ENCODE measurements at places on chromosomes 11 and 22.

GRCh38 chr11:13440100-13440855 is 22.7 kb downstream of the BTBD10 start:
- no peak for DNase-seq

GRCh38 chr11:133905677-133906156 is 51.1 kb downstream of the IGSF9B start:
- DNase-seq = no peak

DNA sequence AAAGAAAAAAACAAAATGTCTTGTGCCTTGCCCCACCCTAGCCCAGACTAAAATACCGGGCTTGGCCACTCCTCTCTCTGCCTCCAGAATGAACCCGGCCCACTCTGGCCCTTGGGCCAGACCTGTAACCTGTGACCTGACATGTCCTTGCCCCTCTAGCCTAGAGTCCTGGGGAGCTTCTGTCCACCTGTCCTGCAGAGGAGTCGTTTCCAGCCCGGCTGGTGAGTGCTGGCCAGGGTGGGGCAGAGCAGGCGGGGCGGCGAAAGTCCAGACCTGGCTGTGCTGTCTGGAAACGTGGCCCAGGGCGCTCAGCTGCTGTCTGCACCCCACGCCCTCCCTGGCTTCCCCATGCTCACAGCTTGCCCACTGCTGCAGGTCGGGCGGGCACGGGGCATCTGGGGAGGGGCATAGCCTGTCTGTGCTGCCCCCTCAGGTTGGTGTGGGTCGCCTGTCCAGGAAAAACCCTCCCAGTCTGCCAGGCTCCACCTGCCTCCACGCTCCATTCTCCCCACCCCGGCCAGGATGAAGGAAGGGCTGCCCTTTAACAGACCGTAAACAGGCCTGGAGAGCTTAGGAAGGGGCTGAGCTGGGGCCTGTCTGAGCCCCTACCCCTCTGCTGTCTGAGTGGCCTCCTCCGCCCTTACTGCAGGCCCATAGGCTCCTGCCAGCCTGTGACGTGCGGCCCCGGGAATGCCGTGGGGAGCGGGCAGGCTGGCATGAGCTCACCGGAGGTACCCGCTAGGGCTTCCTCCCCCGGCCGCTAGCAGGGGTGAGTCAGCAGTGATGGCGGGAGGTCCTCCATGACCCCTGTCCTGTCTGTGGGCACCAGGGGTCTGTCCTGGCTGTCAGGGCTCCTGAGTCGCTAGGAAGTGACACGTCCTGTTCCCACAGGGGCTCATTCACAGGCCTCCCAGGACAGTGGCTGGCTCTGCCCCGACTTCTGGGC is 1.9 kb downstream of the CD151 start:
- DNase-seq = no peak

DNA sequence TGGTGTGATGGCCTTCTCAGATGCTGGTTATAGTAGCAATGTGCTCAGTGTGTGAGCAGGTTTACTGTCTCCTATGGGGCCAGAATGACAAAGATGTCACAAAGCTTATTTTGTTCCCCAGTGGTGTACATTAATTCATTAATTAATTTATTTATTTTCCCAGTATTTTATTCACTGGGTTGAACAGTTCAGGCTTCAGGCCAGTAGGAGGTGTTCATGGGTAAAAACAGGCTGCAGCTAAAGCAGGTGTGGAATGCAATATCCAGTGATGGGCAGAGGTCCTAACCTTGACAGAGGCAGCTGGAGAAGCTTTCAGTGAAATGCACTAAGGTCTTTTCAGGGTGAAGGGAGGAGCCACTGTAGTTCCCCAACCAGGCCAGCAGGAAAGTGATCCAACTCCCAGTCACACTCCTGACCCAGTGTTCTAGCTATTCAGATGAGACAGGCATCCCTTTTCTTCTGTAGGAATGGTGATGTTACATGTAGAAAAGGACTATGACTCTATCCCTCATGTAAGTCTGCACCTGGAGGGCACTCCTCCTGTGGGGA is 7.8 kb upstream of the FANCF start:
- no peak for DNase-seq

GRCh38 chr11:45853332-45854219 is 6.3 kb downstream of the CRY2 start:
- DNase-seq = no peak

- DNase-seq = no peak
Measured at GRCh38 chr11:34432822-34433221, 5.9 kb upstream of the CAT start.

DNA sequence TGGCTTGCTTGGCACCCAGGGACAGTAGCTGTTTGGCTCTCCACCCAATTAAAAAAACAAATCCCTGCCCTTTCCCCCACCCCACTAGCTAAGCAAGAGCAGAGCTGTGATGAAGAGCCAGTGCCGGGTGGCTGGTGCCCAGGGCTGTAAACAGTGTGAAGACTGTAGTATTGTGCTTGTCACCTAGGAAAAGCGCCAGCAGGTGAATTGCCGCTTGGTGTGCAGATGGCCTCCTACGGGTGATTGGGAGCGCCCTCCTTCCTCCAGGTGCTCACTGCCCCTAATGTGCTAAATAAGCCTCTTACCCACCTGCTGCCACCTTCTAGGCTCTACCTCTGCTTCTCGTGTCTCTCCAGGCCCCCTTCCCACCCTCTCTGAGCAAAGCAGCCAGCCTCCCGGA is 18.4 kb upstream of the RAPSN start:
- no peak for DNase-seq

GRCh38 chr11:14065681-14066080 is 103.2 kb downstream of the SPON1 start:
- no peak for DNase-seq

DNA sequence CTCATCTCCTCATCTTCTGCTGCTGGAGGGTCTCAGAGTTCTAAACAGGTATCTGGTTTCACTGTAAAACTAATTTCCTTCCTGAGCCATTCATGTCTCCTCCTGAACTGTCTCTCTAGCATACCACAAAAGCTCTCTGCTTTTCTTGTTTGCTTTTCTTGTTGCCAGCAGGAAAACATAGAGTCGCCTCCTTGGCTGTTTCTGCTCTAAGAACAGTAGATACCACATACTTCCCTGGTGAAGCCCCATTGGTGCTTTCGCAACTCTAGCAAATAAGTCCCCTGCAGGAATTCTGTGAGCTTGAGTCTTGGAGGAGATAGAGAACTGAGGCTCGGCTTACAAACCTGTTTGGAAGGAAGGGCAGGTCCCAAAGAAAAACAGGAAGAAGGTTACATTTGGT is 7.0 kb downstream of the DIXDC1 start:
- DNase-seq = no peak

GRCh38 chr22:25554238-25554671 is 10.2 kb upstream of the GRK3 start:
- DNase-seq = no peak

DNA sequence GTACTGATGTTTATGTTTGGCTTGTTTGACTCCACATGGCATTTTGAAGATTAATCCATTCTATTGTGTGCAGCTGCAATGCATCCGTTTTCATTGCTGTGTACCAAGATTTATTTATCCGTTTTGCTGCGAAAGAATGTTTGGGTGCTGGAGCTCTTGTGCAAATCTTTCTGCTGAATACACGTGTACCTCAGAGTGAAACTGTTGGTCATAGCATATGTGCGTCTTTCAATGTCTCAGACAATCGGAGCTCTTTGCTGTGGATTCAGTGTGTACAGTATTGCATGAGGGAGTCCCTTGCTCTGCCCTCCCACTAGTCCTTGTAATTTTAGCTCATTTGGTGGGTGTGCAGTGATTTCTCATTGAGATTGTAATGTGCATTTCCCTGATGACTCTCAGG is 545.4 kb downstream of the TBC1D22A start:
- no peak for DNase-seq

DNA sequence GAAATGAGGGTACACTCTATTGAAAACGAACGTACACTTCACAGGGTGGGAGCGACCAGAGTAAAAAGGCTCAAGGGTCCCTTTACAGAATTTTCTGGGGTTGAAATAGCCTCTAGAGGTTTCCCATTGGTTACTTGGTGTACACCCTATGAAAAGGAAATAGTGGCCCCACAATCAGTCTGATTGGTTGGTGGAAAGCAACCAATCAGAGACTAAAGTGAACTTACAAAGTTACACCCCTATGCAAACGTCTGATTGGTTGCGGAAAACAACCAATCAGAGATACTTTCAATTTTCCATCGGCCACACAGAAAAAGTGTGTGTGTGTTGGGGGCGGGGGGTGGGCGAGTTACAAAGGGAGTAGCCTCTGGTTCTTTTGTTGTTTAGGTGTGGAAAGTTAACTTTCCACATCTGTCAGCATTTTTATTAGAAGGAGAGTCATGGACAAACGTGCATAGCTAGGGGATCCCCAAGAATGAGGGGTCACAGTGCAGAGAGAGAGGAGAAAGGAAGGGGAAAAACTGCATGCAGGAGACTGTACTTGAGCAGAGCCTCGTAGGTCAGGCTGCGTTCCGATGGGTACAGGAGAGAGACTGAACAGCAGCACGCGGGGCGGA is 1152.1 kb downstream of the TBC1D22A start:
- no peak for DNase-seq

DNA sequence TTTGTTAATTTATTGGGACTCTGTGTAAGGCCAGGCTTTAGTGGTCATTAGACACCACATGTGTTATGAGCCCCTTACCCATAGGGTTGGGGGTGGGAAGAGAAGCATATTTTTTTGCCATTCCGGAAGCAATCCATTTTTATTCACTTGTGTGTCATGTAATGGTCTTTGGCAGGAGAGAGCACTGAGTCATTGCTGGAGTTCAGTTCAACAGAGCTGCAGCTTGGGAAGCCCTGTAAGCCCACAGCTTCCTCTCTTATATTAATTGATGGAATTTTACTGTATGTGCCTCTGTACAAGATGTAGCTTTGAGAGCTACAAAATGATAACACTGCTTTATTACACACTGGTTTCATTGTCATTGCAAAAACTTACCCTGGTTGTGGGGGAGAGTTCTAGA is 177.3 kb upstream of the SORL1-AS1 start:
- DNase-seq = no peak

DNA sequence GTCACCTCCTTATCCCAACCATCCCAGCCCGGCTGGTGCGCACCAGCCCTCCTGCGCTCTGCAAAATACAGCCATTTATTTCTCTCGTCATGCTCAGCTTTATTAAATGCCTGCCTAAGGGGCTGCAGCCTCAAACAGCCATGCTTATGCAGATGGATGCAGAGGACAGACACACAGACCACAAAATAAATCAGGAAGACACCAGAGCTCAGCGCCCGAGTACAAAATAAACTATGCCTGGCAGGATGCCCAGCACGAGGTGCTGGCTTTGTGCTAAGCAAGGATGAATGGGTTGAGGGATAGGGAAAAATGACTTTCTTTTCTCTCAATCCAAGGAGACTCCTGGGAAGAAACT is 70.5 kb downstream of the RPUSD4 start:
- DNase-seq = no peak

GRCh38 chr22:47176573-47177333 is 414.3 kb downstream of the TBC1D22A start:
- DNase-seq = no peak

- DNase-seq = no peak
Measured at GRCh38 chr11:64444838-64445441, 86.0 kb downstream of the RPS6KA4 start.

DNA sequence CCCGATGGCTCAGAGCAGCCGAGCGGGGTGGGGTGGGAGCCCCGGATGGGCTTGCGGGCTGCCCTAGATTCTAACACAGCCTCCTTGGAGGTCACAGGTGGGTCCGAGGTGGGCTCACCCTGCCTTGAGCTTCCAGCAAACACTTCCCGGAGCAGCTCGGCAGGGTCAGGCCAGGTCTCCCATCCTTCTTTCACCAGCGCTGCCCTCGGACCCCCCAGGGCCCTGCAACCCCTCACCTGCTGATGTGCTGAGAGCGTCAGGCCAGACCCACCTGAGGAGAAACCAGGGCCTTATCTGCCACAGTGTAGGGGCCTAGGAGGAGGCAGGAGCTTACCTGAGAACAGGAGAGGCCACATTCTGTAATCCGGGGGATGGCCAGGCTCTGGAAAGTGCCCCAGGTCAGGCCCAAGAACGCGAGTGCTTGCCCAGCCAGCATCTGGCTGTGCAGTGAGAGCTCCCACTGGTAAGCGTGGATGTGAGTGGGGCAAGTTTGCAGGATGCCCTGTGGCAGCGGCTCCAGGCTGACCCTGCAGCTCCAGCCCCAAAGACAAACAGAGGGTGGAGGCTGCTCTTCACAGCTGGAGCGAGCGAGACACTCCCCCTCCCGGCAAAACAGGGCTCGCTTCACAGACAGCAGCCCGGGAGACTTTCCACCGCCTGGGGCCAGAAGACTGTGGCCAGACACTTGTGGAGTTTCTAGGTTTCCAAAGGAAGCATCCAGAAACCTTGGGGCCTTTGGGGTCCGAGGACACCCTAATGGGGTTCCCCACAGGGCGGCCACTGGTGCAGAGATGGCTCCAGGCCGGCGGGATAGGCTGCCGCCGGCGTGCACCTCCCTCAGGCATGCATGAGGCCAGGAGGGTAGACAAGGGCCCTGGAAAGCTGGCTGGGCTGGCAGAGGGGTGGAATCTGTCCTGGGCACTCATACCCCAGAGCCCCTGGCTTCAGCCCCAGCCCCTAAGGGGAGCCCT is at the start of gene IL17REL:
Gene IL17REL (minus strand): TSS at position 555 of the 971 bp plus-strand sequence. CDS start 119 bp downstream, at position 436.
- no peak for DNase-seq

GRCh38 chr11:1054143-1055108 is 17.9 kb upstream of the MUC6 start:
- DNase-seq = no peak

GRCh38 chr11:132658696-132659095 is 873.6 kb downstream of the OPCML start:
- DNase-seq = no peak

DNA sequence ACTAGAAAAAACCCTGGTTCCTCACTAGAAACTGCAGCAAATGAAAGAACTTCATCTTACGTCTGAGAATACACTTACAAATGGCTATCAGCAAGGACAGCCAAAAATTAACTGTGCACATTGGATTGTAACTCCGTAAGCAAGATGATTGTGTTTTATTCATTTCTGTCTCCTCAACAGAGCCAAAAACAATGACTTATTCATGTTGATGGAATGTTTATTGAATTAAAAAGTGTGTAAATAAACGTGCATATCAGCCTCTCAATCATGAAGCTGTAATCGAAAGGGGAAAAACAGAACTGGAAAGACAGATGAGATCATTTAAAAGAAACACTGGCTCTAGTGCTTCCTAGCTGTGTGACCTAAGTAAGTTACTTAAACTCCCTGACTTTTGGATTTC is 307.5 kb upstream of the ZC3H12C start:
- no peak for DNase-seq

- no peak for DNase-seq
Measured at GRCh38 chr11:30879322-30880005, 293.3 kb upstream of the MPPED2 start.

DNA sequence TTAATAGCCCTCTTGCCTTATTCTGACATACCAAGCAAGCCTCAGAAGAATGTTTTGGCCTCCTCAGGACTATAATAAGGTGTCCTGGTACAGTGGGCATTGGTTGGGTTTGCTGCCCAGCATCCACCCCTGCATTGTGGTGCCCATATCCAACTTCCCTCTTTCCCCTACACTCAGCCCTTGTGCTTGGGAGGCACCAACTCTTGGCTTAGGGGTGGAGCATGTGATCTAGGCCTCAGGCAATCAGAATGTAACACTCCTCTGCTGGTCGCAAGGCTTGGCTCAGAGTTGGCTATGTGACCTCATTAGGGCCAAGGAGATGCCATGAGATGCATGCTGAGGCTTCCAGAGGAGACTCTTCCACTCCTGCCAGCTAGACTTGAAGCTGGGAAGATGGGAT is 123.0 kb downstream of the CSNK2A3 start:
- no peak for DNase-seq
